Activated naive CD8-positive, alpha-beta T cell treated with anti-CD3 and anti-CD28 coated beads for 36 hours (primary cell): ENCODE measurements at places on chromosomes 6 and 20. TPM values are rescaled to one million over a fixed set of nuclear protein-coding genes. Genes with fewer than 3 reads are reported as not detected.

DNA sequence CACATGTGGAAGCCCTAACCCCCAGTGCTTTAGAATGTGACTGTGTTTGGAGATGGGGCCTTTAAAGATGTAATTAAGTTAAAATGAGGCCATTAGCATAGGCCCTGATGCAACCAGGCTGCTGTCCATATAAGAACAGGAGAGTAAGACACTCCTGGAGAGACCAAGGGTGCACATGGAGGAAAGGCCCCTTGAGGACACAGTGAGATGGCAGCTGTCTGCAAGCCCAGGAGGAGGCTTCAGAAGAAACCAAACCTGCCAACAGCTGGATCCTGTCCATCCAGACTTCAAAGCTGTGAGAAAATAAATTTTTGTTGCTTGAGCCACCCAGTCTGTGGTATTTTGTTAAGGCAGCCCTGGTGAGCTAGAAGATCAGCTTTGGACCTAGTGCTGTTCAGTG, 16.8 kb upstream of the SNRPB2 start:
- H3K4me1 ChIP-seq = peaks cover 18% of the 10 kb centered on the region
- H3K4me3 ChIP-seq = no peak overlapping the region
- H3K27me3 ChIP-seq = peaks cover 38% of the 10 kb centered on the region
- DNase-seq = no peak

GRCh38 chr20:961768-962167, 40.3 kb downstream of the RSPO4 start:
- H3K27me3 ChIP-seq = peaks cover 16% of the 10 kb centered on the region
- H3K4me3 ChIP-seq = no peak overlapping the region
- no peak overlapping the region for H3K27ac ChIP-seq
- H3K36me3 ChIP-seq = no peaks in the 10 kb centered on the region

The EPB41L1 gene
- total RNA-seq = 0.99 TPM

DNA sequence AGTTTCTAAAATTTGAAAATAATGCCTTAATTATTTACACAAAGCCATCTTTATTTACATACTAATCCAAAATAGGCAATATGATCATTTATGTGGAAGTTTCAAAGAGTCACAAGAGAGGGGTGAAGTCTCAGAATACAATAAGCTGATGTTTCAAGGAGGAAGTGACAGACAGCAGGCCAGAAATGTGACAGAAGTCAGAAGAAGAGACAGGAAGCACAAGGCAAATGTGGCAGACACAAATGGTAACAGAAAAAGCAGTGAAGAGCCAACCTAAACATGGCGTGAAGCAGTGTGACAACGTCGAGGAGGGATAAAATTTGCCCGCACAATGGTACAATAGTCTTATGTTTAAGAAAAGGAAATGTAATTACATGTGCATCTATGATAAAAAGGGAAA, 59.8 kb downstream of the SHPRH start:
- no peak overlapping the region for H3K27ac ChIP-seq
- H3K36me3 ChIP-seq = peaks cover 47% of the 10 kb centered on the region
- H3K4me1 ChIP-seq = peaks cover 2% of the 10 kb centered on the region
- no peak overlapping the region for H3K4me3 ChIP-seq

The CALHM6 gene
- total RNA-seq = 7.4 TPM

The BLOC1S5 gene
- total RNA-seq = 20.5 TPM

The GSTA5 gene
- total RNA-seq = not detected

GRCh38 chr6:32665661-32666060, 796 bp downstream of the HLA-DQB1 start:
- DNase-seq = no peak
- H3K4me1 ChIP-seq = peaks cover 41% of the 10 kb centered on the region
- H3K27me3 ChIP-seq = peaks cover 21% of the 10 kb centered on the region
- peak overlapping the region; percentile 89 for H3K4me3 ChIP-seq
- H3K27ac ChIP-seq = peak overlapping the region; percentile 83

The CEP43 gene
- 24.5 TPM for total RNA-seq

DNA sequence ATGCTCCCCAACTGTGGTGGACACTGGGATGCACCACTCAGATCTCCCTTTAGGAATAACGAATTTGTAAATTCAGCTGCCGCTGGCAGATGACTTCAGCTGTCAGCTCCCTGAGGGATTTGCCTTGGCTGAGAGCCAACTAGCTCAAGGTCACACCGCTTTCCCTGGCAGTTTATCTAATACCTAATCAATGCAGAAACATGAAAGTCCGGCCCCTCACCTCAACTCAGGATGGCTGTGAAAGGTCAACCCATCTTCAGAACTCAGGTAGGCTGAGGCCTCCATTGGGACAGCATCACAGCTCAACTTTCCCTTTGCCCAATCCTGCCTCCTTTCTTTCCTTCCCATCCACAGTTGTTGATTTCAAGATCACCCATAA, 22.8 kb upstream of the SCGN start:
- DNase-seq = no peak
- H3K4me3 ChIP-seq = no peak overlapping the region
- H3K27ac ChIP-seq = no peak overlapping the region
- H3K4me1 ChIP-seq = no peaks in the 10 kb centered on the region
- H3K27me3 ChIP-seq = peaks cover 11% of the 10 kb centered on the region
- no peaks in the 10 kb centered on the region for H3K36me3 ChIP-seq

The SLC17A9 gene
- total RNA-seq = 49.7 TPM

- H3K4me3 ChIP-seq = no peak overlapping the region
- DNase-seq = no peak
These were observed 171.3 kb downstream of the HACE1 start for GRCh38 chr6:104688283-104688969.

- no peaks in the 10 kb centered on the region for H3K27me3 ChIP-seq
- H3K36me3 ChIP-seq = no peaks in the 10 kb centered on the region
- H3K27ac ChIP-seq = no peak overlapping the region
- H3K4me1 ChIP-seq = peaks cover 19% of the 10 kb centered on the region
- H3K4me3 ChIP-seq = no peak overlapping the region
These were observed 48.3 kb downstream of the CARMIL1 start for GRCh38 chr6:25327432-25327831.

GRCh38 chr6:127951172-127951917, 50.5 kb upstream of the THEMIS start:
- peak overlapping the region; percentile 92 for H3K27ac ChIP-seq
- peak overlapping the region; percentile 64 for H3K4me3 ChIP-seq
- peaks cover 28% of the 10 kb centered on the region for H3K36me3 ChIP-seq
- no peaks in the 10 kb centered on the region for H3K27me3 ChIP-seq

DNA sequence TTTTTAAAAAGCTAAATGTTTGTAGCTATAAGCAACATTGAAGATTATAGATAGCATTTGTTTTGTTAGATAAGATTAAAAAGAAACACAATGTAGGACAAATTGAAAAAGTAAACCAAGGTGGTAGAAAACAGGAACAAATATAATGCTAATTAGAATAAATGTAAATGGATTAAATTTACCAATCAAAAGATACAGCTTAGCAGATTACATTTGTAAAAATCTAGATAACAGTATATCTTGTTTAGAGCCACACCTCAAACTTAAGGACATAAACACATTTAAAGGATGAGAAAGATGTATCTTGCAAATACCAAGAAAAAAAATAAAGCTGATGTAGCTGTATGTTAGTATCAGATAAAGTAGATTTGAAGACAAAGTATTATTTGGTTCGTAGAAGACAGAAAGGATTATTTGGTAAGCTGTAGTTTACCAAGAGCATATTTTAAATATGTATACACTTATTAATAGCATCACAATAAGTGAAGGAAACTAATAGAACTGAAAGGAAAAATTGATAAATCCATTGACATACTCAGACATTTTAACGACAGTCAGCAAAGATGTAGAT, 107.2 kb downstream of the TULP4 start:
- peaks cover 28% of the 10 kb centered on the region for H3K36me3 ChIP-seq
- no peaks in the 10 kb centered on the region for H3K4me1 ChIP-seq
- H3K4me3 ChIP-seq = no peak overlapping the region
- H3K27me3 ChIP-seq = no peaks in the 10 kb centered on the region
- DNase-seq = no peak

- DNase-seq = peak; percentile 69
- H3K27ac ChIP-seq = peak overlapping the region; percentile 71
- peaks cover 43% of the 10 kb centered on the region for H3K27me3 ChIP-seq
- H3K4me1 ChIP-seq = peaks cover 16% of the 10 kb centered on the region
- no peaks in the 10 kb centered on the region for H3K36me3 ChIP-seq
- peak overlapping the region; percentile 62 for H3K4me3 ChIP-seq
These were observed 1.0 kb downstream of the CALHM6 start for GRCh38 chr6:116461932-116462885.

The MYH7B gene
- total RNA-seq = 0.30 TPM

- H3K27me3 ChIP-seq = no peaks in the 10 kb centered on the region
- H3K4me3 ChIP-seq = no peak overlapping the region
- H3K36me3 ChIP-seq = peaks cover 24% of the 10 kb centered on the region
- peaks cover 84% of the 10 kb centered on the region for H3K4me1 ChIP-seq
These were observed 48.7 kb upstream of the FAM83D start for GRCh38 chr20:38877483-38877882.

The LY6G6D gene
- not detected for total RNA-seq

The CBLN4 gene
- total RNA-seq = not detected
